ENCODE measurements at places on chromosomes 11 and 22.
A peak's percentile ranks its signal among the peaks of the same experiment; 100 is the strongest.

DNA sequence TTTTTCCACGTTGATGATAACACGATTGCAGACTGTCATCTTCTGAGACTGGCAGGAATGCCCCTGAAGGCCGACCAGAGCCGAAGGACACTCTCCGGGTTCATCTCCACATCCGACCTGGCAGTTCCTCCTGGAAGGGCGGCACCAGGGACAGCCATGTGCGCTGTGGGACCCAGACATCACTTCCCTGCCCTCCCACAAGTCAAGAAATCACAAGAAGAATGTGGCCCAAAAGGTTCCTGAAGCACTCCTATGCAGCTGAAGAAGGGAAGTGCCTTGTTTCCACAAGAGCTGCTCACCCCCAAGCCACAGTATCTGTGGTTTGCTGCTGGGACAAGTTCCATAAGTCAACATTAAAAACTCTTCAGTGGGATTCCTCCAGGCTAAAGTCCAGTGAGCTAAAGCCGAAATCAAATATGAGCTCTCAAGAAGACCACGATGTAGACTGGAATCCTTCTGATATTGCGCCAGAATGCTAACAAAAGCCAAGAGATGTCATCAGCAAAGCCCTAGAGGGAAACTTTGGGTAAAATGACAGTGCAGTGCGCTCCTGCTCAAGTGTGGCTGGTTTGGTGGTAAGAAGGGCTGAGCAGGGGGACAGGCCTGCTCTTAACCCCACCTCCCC lies 21.2 kb downstream of the PACSIN2 start:
- DNase-seq = peak; percentile 87

- no peak for DNase-seq
These were observed 70.9 kb downstream of the ZBTB44 start for GRCh38 chr11:130243816-130244215.

DNA sequence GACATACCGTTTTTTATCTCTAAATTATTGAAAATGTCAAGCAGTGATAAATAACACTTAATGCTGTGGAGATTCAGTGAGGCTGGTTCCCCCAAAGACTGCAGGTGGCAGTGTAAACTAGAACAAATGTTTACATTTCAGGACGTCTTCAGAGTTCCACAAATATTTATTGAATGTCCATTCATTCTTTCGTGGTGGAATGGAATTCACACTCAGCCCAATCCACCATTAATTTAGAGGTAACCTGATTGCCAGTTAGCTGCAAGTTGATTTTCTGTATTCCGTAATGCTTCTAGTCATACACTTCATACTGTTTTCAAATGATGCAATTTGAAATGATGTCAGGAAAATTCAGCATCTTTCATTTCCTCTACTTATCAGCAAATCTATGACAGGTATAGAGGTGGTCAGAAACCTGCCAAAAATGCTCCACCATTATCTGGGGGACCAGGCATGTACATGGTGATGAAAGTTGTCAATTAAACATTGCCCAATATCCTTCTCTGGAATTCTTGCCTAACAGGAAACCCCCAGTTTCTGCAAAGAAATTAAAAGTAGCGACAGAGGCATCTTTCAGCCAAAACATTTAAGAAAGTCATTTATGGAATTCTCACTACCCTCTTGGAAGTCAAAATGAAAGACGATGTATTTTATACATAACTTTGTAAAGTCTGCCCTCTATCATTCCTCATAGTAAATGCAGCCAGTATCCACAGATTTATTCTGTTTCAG lies 94.3 kb upstream of the BMAL1 start:
- DNase-seq = peak; percentile 91

GRCh38 chr11:55474321-55474720 lies 79.9 kb upstream of the OR4C15 start:
- no peak for DNase-seq

DNA sequence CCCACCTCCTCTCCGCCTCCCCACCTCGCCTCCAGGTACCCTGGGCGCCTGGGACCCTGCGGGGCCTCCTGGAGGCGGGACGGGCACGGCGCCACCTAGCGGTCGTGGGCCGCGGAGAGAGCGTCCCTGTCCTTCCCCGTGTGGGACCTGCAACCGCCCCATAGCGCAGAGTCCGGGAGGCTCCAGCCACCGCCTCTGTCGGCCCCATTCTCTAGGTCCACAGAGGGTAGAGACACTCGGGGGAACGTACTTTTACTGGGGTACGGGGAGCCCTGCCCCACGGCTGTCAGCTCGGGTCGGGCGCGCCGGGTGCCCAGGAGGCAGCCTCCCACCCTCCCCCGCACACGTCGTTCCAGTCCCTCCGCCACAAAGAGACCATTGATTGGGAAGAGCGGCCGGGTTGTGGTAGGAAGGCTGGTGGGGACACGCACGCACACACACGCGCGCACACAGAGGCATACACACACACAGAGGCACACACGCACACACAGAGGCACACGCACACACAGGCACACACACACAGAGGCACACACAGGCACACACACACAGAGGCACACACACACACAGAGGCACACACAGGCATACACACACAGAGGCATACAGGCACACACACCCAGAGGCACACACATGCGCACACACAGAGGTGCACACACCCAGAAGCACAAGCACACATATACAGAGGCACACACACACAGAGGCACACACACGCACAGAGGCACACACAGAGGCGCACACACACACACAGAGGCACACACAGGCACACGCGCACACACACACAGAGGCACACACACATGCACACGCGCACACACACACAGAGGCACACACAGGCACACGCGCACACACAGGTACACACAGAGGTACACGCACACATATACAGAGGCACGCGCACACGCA lies 12.6 kb upstream of the NECTIN1 start:
- no peak for DNase-seq

DNA sequence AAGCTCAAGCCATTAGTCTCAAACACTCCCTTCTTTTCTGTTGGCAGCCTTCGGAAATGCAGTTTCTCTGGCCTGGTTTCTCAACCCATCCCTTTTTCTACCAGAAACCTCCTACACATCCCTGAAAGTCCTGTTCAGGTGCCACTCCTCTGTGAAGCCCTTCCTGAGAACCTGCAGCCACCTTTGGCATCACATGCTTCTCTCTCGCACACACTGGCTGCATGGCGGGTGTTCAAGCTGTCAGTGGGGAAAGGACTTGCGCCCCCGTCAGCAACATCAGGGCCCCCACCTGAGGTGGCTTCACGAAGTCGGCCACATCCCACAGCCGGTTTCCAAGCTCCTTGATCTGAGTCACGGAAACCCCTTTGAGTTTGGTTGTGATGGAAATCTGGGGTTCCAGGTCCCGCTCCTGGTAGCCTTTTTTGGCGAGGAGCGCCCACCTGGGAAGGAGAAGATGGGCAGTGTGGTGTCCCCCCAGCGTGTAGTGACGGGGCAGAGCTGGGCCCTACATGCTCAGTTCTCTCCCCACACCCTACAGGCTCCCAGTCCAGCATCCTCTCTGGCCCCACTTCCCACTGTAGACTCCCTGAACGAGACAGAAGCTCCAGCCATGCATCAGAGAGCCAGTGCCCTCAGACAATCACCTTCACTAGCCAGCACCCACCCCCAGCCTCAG lies 1.7 kb upstream of the LRRC74B start:
- no peak for DNase-seq

DNA sequence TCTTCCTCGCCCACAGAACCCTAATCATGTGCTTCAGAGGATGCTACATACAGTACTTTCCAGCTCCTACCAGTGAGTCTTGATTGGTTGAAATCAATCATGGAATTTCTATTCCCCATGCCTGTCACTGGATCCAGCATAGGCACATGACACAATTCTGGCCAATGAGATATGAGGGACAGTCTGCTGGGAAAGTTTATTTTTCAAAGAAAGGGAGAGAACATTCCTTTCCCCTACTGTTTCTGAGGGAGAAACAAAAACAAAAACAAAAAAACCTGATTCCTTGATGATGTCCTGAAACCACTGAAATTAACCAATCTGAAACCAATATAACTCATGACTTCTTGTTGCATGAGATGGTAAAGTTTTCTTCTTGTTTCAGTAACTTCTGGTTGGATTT lies 3.3 kb upstream of the RCN1 start:
- peak; percentile 75 for DNase-seq

GRCh38 chr11:62133328-62134065 lies 9.7 kb downstream of the INCENP start:
- DNase-seq = peak; percentile 32

DNA sequence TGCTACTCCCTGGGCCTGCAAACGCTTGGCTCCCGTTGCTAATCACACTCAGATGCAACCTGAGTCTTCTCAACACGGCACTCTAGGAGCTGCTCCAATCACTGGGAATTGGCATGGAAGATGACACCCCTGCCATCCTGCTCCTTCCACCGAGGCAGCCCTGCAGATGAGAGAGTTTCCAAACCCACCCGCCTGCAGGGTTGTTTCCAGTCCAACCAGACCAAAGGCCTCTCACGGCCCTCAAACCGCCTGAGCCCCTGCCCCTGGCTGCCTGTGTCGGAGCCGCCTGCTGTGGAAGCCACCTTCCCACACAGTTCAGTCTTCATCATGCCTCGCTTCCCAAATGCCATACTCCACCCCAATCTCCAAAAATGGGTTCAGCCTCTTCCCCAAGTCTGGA lies 36.8 kb upstream of the TP53I11 start:
- no peak for DNase-seq

- DNase-seq = peak; percentile 70
These were observed 211.7 kb downstream of the FAM76B start for GRCh38 chr11:95577716-95578460.

DNA sequence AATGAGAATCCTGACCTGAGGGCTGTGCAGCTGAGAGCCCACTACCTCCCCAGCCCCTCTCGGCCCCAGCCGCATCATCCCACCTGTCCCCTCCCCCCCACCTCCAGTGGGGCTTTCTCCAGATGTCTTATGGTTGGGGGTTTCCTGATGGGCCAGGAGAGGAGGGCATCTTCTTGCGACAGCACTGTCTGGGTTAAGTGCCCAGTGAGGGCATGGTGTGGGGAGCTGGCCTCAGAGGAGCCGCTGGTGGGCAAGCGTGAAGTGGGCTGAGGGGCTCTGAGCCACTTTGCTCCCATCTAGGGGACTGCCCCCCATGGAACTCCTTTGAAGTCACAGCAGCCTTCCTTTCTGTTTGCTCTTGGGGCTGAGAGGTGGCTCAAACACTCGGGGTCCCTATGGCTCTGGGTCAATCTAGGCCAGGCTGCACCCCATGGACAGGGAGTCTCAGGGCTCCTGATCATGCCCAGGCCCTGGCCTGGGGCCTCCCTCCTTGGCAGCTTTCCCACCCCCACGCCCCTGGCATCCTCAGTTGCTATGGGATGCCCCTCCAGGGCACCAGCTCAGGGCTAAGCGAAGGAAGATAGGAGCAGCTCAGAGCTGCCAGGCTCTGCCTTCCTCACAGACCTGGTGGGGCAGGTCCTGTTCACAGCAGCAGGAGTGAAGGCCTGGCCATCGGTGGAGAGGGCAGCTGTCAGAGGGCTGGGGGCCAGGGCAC lies 11.0 kb upstream of the MIEF1 start:
- no peak for DNase-seq

GRCh38 chr11:80687941-80688340 lies 1247.1 kb upstream of the TENM4 start:
- DNase-seq = no peak

- DNase-seq = peak; percentile 66
These were observed 913 bp downstream of the ZNHIT2 start for GRCh38 chr11:65116370-65117205.

DNA sequence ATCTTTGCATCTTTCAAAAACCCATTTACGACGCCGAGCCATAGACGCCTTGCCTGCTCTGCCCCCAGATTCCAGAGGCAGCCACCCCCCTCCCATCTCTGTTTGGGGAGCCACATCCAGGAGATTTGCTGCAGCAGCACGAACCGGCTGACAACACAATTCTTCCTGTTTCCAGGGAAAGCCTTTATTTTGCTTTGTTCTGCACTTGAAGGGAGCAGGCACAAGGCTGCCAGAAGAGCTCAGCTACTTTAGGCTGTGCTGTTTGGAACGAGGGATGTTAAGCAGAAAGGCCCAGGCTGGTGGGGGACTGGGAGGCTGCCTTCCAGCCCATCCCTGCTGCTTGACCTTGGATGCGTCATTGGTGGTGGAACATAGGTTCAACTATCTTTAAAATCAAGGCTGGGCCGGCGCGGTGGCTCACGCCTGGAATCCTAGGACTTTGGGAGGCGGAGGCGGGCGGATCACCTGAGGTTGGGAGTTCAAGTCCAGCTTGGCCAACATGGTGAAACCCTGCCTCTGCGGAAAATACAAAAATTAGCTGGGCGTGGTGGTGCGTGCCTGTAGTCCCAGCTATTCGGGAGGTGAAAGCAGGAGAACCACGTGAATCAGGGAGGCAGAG lies 243.9 kb downstream of the MIAT start:
- no peak for DNase-seq

GRCh38 chr22:29344137-29344536 lies 28.6 kb upstream of the RASL10A start:
- peak; percentile 95 for DNase-seq

GRCh38 chr11:94203070-94203469 lies 74.4 kb downstream of the PANX1 start:
- no peak for DNase-seq

GRCh38 chr11:103730131-103730940 lies 306.1 kb upstream of the DDI1 start:
- DNase-seq = no peak

- DNase-seq = peak; percentile 42
These were observed 533 bp downstream of the ELF5 start for GRCh38 chr11:34512840-34513681.

DNA sequence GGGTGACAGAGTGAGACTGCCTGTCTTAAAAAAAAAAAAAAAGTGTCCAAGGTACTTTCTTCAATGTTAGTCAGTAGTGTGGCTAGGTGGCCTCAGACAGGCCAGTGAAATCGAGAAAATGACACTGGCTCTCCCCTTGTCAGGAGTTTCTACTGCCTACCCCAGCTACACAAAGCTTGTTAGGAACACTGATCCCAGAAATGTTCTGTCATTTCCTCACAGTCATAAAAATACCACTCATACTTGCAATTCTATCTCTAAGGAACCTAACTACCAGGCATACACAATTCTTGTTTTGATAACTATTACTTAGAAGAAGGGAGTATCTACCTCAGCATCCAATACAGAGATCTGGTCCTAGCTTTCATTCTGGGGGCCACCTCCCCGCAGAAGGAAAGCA lies 31.3 kb downstream of the ATP6V1E1 start:
- peak; percentile 69 for DNase-seq

DNA sequence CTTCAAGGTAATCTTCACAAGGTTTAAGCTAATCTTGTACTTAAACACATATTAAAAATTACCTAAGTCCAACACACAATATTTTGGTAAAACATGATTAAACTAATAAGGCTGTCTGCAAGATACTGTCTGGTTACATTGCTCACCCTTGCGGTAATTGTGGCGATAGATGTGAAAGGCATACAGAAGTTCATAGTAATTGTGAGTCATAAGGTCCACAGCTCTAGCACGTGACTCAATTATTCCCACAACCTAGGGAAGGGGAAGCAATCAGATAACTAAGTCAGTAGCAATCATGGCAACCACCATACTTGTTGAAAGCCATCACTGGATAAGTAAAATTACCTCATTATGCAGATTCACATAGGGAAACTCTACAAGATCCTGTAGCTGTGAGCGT lies 30.5 kb upstream of the FNBP4 start:
- DNase-seq = peak; percentile 68

DNA sequence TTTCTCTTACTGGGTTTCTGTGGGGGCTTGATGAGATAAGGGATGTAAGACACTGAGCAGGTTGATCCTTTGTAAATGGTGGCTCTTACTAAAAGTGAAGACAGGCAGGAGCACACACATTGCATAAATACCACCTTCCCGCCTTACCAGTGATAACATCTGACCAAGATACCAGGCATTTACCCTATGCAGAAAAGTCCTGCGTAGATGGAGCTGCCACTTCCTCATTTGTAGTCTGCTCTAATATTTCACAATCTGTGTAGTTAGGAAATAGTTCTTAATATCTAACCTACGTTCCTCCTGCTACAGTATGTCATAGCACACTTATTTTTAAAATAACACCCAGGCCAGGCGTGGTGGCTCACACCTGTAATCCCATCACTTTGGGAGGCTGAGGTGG lies 23.9 kb upstream of the SWAP70 start:
- DNase-seq = no peak
